Activated CD4-positive, alpha-beta T cell treated with anti-CD3 and anti-CD28 coated beads, Interleukin-2, amount 50 U/mL, for 4 hours (primary cell): ENCODE measurements at places on chromosomes 12 and 14.

DNA sequence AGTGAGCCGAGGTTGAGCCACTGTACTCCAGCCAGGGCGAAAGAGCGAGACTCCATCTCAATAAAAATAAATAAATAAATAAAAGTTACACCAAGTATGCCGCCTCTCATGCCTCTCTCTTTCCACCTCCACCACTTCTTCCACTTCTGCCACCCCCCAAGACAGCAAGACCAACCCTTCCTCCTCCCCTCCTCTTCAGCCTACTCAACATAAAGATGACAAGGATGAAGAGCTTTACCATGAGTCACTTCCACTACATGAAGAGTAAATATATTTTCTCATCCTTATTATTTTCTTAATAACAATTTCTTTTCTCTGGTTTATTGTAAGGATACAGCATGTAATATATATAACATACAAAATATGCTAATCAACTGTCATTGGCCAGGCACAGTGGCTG lies 3.6 kb upstream of the TMED2 start:
- DNase-seq: no peak

GRCh38 chr12:116261525-116262100 lies 15.9 kb downstream of the MED13L start:
- DNase-seq: no peak

- DNase-seq: peak; percentile 77
Measured at GRCh38 chr12:57899010-57899662, 42.2 kb upstream of the ATP23 start.

DNA sequence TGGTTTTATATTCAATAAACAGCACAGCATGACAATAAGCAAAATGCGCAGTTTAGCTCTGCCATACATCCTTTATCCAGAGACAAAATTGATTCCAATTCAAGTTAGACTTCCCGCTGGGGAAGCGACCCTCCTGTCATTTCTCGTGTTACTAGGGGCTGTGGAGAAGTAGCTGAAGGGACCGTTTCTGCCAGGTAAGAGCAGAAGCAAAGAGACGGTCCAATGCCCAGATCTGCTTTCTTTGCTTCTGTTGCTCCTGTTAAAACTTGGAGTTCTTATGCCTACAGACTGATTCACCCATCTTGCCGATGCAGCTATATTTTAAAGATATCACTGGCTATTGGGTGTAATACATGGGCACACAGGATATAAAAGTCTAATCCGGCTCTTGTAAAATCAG lies 156.8 kb upstream of the AVPR1A start:
- DNase-seq: no peak

DNA sequence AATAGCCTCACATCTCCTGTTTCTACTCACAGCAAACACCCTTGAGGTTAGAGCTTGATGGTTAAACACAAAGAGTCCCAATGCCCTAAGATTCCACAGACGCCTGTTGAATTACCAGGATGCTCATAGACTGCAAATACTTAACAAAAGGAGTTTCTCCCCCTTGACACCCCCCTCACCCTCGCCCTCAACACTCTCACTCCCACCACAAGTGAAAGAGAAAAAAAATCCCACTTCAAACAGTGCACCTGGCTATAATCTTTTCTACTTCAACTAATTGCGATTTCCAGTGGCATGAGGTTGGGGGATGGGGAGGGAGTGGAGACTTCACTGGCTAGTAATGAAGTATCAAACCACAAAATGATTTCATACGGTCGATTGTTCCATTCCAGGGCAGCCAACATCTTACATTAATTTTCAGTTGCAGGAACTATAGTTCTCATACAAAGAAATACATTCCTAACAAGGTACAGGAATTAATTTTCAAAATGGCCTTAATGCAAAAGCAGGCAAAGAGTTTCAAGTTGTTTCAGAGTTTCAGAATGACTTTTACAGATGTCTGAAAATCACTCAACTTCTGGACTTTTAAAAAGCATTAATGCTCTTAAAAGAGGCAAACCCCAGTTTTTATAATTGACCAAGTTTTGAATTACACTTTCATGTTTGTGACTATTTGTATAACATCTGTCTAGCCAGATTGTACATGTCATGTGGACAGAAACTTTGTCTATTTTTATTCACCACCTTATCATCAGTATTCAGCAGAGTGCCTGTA lies 390.7 kb downstream of the C12orf75 start:
- DNase-seq: no peak

DNA sequence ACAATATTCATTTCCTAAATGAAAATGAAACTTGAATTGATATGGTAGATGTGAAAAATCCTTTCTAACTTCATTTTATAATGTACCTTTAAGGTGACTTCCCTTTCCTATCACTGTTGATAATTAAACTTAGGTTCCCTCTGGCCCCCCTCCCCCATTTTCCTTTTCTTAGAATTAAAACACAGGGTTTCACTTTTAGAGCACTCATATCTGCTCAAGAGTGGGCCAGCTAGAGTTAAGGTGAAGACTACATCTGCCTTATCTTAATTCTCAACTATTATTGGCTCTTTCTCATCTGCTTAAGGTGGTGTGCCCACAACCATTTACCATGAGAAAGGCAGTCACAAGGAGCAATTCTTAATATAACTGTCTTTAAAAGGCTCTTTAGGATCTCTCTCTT lies 49.7 kb downstream of the LIN52 start:
- no peak for DNase-seq

DNA sequence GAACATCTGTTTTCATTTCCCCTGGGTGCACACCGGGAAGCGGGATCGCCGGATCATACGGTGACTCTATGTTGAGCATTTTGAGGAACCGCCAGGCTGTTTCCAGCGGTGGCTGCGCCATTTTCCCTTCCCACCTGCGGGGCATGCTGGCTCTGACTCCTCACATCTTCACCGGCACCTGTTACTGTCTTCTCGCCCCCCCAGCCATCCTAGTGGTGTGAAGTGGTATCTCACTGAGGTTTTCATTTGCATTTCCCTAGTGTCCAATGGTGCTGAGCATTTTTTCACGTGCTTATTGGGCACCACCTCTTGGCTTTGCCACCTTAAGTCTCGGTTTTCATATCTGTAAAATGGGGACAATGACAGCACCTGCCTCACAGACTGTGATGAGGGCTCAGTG lies 44.1 kb upstream of the EML1 start:
- no peak for DNase-seq

DNA sequence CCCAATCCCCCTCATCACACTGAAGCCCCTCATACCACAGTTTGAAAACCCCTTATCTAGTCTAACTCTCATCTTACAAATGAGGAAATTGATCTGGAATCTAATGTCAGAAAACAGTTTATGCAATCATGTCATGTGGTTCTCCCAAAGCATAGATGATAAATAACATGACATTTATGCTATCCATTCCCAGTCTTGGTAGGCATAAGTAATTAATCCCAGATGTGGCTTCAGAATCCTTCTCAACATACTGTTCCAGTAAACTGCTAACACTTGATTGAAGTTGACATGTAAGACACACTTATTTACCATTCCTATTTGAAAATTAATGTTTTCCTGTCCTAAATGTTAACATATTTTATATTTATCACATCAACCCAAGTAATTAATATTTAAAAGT lies 168.7 kb downstream of the GALC start:
- no peak for DNase-seq

DNA sequence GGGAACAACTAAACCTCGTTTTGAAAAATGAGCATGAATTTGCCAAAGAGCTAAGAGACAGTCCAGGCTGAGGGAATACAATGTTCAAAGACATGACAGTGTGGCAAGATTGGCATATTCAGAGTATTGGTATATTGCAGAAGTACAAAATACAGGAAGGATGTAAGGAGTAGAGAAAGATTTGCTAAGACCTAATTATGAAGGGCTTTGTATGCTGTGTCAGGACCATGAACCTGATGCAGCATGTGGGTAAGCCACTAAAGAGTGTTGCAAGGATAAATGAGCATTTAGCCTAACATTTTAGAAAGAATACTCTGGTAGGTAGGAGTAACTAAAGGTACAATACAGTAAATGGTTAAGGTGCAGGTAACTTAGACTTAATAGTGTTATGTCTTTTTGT lies 65.1 kb downstream of the KTN1 start:
- no peak for DNase-seq

DNA sequence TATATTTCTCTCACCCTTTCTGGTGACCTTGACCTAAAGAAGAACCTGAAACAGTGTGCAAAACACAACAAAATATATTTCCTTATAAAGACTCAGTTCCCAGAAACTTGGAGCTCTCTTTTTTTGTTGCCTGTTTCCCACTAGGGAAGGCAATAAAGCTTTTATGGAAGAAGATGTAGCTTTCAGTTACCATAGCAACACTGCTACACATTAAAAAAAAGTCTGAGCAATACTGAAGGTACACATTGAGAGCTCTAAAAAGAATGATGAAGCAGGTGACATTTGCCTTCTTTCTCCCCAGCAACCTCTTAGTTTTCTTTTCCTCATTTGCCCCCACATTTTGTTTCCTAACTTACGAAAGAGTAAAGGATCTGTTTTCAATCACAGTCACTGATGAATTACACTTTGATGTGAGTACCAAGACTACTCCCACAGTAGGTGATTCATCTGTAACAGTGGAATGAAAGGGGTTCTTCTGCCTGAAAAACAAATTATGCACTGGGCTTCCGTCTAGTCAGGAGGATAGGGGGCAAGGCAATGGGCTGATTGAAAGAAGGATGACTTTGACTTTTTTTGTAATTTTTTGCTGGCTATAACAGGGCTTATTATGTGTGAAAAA lies 1.1 kb upstream of the CATSPERB start:
- DNase-seq: no peak

- no peak for DNase-seq
Measured at GRCh38 chr14:52329678-52330369, 15.7 kb downstream of the PTGER2 start.

DNA sequence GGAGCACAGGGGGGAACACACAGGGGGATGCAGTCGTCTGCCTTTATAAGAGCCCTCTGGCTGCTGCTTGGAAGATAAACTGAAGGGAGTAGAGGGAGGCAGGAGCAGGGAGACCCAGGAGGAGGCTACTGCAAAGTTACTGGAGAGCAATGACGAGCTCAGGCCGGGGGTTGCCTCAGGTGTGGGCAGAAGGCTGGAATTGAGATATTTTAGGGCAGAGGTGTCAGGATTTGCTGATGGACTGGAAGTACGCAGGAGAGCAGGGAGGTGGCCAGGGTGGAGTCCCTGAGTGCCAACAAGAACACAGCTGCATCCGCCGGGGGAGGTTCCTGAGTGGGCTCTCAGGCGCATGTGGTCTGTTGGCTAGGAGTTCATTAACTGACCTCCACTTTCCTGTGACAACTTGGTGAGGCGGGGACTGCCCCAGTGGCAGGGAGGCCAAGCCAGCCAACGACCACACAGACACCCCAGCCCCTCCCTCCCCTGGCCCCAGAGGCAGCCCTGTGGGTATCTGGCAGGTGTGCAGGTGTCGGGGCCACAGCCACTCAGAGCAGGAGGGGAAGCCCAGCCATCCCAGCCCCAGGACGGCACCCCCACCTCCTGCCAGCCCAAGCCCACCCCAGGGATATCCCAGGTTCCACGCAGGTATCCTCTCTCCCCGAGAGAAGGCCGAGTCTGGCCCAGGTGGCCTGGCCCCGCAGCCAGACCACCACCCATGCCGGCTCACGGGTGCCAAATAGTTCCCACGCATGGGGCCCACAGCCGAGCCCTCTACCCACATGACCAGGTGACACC lies 85.4 kb downstream of the NCOR2 start:
- DNase-seq: no peak

DNA sequence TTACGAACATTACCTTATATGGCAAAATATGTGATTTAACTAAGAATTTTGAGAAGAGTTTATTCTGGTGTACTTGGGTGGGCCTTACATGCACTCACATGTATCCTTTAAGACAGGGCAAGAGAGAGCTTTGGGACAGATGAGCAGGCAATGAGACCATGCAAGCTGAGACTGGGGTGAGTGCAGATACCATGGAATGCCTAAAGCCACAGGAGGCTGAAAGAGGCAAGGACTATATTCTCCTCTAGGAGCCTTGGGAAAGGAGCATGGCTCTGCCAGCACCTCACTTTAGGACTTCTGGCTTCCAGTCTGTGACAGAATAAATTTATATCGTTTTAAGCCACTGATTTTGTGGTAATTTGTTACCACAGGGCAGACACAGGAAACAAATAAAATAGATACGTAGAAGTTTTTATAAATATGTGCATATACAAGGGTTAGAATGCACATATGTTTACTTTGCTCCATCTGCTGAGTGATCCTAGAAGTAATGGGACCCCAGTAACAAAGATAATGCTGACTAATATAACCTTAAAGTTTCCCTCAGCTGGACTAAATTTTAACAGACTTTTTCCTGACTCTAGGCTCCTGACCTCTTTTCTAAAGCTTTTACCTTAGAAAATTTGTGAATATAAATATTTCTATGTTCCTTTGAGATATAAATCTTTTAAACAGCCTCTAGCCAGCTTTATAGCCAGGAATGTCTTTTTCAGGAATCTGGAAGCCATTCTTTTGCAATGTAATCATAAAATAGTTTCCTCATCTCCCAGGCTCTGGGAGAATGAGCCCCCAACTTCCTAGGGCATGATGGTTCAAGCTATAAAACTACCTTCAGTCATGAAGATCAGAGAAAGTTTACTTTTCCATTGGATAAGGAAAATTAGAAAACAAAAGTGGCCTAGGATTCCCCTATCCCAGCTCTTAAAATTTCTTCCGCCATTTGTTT lies 216.8 kb downstream of the PPFIA2 start:
- DNase-seq: no peak

GRCh38 chr12:89844539-89844938 lies 135.9 kb upstream of the ATP2B1 start:
- DNase-seq: no peak

DNA sequence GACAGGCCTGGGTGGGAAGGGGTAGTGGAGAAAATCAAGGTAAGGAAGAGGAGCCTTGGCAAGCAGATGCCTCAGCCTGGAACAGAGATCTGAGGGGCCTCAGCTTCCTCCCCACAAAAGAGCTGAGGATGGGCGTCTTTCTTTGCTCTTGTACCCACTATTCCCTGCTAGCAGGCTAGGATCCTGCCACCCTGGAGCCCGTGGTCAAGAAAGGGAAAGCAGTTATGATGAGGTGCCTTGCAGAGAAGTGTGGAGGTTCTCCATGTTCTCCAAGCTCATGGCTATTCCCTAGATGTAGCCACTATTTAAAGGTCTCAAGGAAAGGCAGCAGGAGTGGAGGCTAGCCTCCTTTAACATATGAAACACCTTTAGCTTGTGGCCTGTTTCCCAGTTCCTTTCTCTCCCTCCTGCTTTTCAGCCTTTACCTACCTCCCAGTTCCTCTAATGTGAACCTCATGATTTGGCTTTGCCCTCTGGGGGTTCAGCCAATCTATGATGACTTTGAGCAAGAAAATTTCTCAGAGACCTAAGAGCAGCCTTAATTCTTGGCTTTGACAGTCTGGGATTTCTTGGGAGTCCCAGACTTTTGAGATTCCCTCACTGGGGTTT lies 1.1 kb downstream of the IKZF4 start:
- no peak for DNase-seq

- no peak for DNase-seq
Measured at GRCh38 chr12:52900896-52901714, 3.8 kb downstream of the KRT8 start.

DNA sequence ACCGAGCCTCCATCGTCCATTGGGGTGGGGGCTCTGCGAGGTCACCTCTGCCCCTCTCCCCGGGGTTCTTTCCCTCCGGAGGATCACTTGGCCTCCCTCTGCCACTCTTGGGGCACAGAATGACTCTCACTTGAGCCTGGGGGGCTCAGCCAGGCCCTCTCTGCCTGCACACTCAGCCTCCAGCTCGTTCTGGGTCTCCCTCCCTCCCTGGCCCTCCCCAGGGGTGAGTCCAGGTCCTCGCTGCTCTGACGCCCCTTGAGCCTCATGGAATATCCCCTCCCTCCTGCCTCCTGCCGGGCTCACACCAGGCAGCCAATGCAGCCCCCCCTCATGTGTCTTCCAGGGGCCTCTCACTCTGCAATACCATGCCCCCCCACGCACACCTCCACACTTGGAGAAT lies 17.7 kb upstream of the SFSWAP start:
- DNase-seq: no peak

GRCh38 chr14:100654814-100655740 lies 67.9 kb upstream of the BEGAIN start:
- peak; percentile 11 for DNase-seq
